NCI-H510A (cell line): ENCODE measurements at places on chromosomes 1 and 21.

DNA sequence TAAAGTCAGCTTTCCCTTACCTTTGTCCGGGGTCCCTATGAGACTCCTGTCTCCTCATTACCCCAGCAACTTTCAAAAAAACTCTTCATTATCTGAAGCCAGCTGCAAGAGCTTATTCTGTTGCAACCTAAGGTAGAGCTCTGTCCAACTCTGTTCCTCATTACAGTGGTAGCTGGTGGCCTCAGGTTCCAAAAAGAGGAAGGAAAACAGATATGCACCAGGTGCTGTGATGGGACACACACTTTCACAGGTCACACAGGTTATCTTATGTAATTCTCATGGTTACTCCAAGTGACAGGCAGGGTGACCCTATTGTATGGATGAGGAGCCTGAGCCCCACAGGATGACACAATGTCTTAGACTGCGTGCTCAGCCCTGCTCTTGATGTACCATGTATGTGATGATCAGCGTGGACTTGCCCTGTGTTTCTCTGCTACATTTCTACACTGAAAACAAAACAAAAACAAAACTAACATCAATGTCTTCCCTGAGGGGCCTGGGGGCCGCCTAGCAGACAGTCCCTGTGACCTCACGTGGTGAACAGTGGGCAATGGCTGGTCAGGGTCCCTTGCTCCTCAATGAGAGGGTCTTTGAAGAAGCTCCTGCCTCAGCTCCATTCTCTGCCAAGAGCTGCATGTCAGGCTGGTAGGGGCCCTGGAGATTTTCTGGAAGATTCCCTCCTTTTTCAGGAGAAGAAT, 9.7 kb upstream of the TENT5C start:
- no peak for DNase-seq

DNA sequence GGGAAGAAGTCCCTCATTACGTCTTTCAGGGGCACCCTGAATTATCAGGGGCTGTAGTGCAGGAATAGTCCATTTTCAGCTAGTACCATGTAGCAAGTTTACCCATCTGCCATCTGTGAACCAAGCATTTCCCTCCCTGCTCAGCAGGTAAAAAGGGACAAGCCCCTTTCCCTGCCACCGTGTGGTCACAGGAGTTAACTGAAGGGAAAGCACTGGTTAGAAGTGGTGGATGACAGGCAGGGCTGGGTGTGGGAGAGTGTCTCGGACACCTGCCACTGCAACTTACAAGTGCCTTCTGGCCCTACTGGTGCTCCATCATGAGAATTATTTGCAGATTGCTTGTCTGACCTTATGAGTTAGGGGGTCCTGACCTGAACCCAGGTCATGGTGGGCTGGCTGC, 32.0 kb upstream of the IGSF5 start:
- DNase-seq = peak; percentile 61

DNA sequence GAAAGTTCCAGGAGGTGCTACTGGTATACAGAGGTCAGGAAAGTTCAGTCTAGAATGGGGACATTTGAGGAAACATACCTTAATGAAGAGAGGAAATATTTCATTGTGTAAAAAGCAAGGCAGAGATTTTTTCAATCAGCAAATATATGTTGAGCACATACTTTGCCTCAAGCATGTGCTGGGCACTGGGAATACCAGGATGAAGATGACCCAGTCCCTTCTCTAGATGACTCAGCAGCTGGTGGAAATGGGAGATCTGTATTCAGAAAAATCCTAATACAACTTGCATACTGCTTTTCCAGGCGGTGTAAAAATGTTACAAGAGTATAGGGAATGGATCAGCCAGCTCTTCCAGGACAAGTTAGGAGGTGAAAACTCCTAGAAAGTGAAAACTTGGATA, 229.3 kb downstream of the FGGY start:
- DNase-seq = no peak

GRCh38 chr1:113096493-113096892, 23.5 kb downstream of the LRIG2 start:
- no peak for DNase-seq

- no peak for DNase-seq
These were observed 93.9 kb upstream of the PRMT6 start for GRCh38 chr1:106962591-106962990.

DNA sequence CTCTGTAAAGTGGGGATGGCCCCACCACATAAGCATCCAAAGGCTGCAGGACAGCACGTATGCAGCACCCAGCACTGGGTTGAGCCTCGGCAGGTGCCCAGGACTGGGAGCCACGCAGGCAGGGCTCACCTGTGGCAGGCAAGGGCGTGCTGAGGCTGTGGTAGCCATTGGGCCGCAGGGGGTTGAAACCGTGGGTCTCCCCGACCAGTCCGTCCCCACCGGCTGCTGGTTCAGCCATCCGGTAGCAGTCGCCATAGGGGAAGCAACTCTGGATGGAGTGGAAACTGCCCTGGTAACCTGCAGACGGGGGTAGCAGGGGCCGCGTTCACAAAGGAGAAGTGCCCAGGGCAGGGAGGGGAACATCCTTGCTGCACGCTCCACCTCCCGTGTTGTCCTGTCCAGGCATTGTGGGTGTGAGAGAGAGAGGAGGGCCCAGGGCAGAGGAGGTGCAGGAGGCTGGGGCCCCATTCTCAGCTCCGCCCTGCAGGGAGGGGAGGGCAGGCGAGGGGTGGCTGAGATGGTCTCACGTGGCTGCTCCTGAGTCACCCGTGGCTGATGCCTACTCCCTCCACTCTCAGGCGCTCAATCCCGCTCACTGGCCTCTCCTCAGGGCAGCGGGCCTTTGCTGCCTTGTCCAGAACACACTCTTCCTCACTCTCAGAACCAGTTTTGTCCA, 49.9 kb downstream of the DMRTB1 start:
- DNase-seq = no peak

DNA sequence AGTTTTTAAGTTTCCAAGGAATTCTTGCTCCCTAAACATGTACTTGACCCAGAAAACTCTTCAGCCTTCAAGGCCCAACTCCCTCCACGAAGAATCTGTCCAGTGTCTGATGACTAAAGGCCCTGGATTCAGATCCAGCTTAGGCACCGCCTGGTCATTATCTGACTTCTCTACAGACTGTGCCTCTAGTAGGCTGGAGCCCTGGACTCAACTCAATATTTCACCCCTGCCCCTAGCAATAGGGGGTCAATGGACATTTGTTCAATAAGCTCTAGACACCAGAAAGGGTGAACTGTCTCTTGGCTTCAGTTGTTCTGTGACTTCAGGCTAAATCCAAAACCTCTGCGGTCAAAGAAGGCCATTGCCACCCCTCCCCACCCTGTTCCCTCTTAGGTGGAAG, 34.5 kb downstream of the NUAK2 start:
- no peak for DNase-seq
